ENCODE measurements at places on chromosomes 13 and 19.

- DNase-seq = peak; percentile 91
Observed at GRCh38 chr13:44918326-44919103, 70.8 kb downstream of the NUFIP1 start.

DNA sequence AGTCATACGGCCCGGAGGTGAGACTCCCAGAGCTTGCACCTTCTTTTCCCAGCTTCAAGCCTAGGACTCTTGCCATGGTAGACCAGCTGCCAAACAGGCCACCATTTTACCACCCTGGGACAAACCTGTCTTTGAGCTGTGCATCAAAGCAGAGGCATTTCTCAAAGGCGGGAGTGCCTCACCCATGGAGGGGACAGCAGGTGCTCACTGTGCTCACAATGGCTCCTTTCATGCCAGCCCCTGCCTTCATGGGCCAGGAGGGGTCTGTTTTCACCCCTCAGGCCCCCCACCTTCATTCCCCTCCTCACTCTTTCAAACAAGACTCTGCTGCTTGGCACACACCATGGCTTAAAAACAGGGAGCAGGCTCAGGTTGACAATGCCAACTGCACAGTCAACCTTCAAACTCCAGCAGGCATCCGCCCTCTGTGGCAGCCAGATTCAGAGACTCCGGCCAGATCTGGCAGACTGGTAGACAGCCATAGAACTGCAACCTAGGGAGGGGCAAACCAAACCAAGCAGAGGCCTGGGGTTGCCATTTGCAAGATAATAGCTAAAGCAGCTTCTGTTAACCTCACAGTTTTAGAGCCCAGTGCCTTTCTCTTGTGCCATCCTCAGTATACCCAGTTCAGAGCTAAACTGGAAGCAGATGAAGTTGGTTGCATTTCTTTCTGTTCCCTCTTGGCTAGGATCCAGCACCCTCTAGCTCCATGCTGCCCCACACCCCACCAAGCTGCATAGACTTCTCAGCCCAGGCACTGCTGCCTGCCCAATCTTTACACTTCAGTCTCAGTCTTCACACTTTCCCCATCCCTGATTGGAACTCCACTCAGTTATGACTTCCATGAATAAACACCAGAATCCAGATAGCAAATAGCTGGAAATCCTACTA lies 93.9 kb upstream of the SPATA13 start:
- DNase-seq = no peak

GRCh38 chr13:41970022-41970421 lies 9.1 kb upstream of the VWA8 start:
- no peak for DNase-seq

- DNase-seq = no peak
Observed at GRCh38 chr13:48979892-48980291, 4.2 kb downstream of the FNDC3A start.

GRCh38 chr19:46378268-46378667 lies 31.4 kb downstream of the PPP5C start:
- no peak for DNase-seq

Data from retinal pigment epithelial cell (primary cell).